Activated CD4-positive, alpha-beta T cell treated with anti-CD3 and anti-CD28 coated beads, Interleukin-2, amount 50 U/mL, for 4 hours (primary cell): ENCODE measurements at places on chromosomes 5 and 9.

DNA sequence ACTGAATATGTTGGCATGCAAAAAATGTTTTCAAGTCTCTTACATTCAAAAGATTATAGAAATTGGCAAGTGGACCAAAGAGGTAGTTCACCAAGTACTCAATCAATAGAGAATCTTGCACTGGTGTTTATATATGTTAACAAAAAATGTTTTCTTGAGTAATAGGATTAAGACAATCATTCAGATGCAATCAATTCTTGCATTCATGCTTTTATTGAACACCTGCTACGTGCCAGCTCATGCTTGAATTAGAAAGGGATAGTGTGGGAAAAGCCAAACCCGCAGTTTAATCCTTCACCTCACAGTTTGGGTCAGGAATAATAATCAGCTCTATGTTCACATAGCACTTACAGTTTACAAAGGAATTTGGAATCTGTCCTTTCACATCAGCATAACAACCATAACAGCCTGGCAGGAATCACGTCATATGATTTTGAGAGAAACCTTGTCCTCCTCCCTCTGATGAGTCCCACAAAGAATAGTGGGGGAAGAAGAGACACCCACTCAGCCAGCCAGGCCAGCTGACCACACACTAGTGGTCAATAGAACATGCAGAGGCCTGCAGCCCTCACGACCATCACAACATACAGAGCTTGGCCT is 36.8 kb upstream of the FRRS1L start:
- DNase-seq = no peak

GRCh38 chr5:50839472-50839871 is 173.0 kb downstream of the PARP8 start:
- DNase-seq = no peak

- no peak for DNase-seq
These were observed 40.1 kb downstream of the SECISBP2 start for GRCh38 chr9:89358376-89358916.

- peak; percentile 0 for DNase-seq
These were observed 318.3 kb upstream of the ITGA1 start for GRCh38 chr5:52469420-52469819.

DNA sequence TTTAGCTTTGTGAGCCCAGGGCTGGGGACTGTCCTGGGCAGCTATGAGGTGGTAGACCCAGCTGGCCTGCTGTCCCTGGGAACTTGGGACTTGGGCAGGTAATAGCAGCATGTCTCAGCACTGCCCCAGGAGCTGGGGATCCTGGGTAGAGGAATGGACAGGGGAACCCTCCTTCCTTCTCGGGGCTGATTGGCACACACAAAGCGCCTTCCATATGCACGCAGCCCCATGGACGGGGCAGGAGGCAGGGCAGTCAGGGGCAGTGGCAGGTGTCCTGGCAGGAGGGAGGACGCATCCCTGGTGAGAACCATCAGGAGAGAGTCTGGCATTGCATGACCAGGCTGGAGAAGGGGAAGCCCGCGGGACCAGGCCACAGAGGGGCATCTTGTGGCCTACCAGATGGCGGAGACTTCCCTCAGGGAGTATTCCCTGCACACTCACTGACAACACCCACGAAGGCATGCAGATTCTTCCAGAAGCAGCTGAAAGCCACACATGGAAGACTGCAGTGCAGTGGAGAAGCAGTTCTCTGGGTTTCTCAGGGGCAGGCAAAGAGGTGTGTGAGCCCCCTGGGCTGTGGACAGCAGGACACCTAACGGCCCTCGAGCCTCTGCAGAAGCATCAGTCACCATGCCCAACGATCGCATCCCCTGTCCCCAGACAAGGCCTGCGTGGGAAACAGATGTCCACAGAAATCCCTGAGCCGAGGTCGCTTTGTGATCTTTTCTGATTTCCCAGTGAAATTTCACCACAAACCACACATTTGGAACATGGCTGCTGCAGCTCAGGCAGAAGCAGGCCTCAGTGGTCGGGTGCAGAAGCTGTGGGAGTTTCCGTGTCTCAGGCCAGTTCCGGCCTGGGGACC is 7.0 kb upstream of the NKD2 start:
- DNase-seq = no peak

- no peak for DNase-seq
These were observed 20.0 kb upstream of the SCGB3A1 start for GRCh38 chr5:180611140-180611850.

DNA sequence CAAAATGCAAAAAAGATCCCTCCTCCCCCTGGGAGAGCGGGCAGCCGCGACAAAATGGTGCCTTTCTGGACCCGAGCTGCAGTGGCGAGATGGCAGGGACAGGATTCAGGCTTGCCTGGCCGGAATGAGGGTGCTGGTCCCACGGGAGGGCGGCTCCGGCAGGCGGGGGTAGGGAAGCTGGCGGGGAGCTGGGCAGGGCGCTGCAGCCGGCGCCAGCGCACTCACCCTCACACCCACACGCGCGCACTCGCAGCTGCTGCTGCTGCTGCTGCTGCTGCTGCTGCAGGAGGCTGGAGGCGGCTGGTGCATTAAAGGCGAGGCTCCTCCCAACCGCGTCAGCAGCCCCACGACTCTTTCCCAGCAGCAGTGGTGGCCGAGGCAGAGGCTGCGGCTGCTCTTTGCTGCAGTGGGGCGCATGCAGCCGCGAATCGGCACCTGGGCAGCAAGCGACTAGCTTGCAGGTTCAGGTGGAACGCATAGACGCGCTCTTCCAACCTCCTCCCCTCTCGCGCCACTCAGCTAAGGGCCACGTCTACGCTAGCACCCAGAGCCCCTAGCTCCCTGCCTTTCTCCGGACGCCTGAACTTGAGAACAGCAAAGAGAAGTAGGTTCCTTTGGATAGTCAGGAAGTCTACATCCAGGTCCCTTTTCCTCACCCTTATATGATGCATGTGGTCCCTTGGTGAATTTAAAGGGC is at the start of gene PPP2R2B:
Gene PPP2R2B, minus strand, starts transcription at position 282 of the 697 bp plus-strand sequence.
- DNase-seq = peak; percentile 34

- DNase-seq = no peak
These were observed 243.6 kb downstream of the AP3B1 start for GRCh38 chr5:78050888-78051287.

- DNase-seq = no peak
These were observed 640.4 kb upstream of the ARRDC3 start for GRCh38 chr5:92023555-92023954.

DNA sequence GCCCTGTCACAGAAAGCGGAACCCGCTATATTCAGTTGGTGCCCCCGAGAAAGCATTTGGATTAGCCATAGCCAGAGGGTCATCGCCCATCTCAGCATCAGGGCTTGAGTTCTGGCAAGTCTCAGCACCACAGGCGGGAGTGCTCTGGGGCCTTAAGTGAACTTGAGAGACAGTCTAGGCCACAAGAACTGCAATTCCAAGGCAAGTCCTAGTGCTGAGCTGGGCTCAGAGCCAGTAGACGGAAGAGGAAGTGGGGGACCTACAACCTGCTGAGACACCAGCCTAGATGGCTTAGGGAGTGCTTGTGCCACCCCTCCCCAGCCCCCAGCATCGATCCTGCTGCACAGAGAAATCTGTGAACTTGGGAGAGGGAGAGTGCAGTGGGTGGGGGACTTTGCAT is 594.9 kb downstream of the CCDC171 start:
- DNase-seq = no peak

DNA sequence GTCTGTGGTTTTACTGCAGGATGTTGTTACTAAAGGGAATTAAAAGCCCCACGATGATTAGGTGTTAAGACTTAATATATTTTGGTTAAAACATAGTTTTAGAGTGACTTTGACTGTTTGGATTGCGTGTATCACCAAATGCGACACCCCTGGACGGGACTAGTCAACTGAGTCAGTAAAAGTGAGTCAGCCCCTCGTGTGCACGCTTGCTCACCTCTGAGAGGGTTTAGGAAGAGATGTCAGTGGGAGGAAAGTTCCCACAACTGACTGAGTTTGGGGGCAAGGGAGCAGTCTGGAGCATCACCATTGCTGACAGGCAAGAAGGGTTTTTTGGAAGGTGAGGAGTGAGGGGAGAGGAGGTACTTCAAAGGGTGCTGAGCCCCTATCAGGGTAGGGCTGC is 14.4 kb upstream of the DMRT3 start:
- no peak for DNase-seq

DNA sequence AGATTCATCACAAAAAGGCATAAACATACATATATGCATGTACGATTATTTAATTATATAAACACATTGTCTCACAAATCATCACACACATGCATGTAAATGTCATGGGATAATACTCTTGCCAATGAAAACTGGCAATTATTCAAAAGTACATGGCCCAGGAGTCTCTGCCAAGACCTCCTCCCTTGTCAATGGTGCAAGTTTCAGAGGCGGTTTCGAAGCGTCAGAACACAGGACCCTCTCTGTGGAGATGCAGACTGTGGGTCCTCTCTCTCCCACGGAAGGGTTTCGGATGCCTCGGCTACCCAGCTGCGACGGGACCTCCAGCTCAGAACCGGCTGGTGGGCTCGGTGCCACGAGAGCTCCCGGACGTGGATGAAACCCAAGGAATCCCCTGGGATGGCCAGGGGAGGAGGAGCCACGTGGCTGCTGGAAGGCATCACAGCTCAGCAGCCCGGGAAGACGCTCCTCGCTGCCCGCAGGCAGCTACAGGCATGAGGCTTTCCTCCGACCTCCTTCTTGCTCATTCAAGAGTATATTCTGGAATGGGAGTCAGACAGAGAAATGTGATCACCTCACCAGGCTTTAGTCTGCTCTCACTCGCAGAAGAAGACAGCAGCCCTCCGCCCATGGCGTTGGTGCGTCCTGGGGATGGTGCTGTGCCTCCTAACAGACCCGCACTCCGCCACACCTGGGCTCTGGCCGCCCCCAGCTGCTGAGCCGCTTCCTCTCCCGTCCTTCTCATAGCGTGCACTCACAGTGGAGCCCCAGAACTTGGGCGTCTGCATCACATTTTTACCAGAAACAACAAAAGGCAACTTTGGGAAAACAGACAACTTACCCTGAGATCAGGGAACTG is 308.8 kb downstream of the IRX2 start:
- DNase-seq = no peak

DNA sequence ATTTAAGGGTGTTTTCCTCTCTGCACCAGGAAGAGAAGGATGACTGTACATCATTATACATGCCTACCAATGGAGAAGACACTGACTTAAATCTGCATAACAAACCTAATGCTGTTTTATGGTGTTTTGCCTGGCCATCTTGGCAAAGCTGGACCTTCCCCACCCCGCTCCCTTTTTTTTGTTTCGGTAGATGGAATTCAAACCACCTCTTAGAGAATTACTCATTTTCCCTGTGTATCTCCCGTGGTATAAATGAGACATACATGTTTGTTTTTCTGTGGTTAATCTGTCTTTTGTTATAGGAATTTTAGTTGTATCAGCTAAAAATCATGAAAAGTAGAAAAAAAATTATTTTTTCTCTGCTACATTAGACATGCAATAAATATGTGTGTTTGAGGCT is 28.8 kb downstream of the IL12B start:
- DNase-seq = no peak

DNA sequence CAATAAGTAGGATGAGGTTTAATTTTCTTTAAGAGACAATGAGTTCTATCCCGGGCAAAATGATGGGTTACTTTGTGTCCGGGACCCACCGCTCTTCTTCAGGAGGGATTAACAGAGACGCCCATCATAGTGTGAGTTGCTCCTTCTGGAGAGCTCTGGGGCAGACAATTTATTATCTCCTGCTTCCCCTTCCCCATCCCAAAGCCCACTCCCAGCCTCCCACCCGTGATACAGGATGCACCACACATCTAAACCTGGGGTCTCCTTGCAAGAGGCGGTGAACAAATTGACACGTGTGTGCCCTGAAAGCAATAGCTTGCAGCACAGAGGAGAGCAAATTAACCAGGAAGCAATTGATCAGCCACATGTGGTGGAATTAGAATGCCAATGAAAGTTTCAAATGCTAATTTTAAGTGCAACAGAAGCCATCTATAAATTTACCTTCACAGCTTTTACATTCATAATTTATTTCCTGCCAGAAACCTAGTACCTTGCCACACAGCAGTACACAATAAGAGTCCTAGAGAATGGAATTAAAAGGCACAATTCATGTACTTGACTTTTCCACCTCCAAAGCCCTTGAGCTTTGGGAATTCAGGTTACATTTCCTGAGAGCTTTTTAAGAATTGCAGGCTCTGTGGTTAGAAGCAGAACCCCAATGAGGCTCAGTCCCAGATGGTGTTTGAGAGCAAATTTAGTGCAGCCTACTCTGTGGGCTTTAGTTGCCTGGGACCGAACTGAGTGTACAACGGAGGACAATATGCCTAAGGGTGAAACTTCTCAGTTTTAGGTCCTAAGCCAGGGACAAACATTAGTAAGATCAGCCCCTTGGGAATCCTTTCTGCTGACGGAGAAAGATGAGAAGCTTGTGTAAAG is 399.6 kb downstream of the MED10 start:
- DNase-seq = no peak

- no peak for DNase-seq
These were observed 124.8 kb upstream of the IRX4 start for GRCh38 chr5:2007496-2007877.

- no peak for DNase-seq
These were observed 225.9 kb downstream of the SEC61B start for GRCh38 chr9:99447951-99448350.

- DNase-seq = peak; percentile 6
These were observed at the start of gene ELAVL2 for GRCh38 chr9:23826120-23826629. Gene ELAVL2 (minus strand): TSS chr9:23826240. CDS start chr9:23762234, 64,006 bp downstream.

GRCh38 chr9:77943057-77943456 is 88.6 kb downstream of the GNAQ start:
- DNase-seq = no peak

- DNase-seq = no peak
These were observed 97.7 kb upstream of the IER5L start for GRCh38 chr9:129275626-129276247.

- DNase-seq = no peak
These were observed 8.0 kb downstream of the GLIPR2 start for GRCh38 chr9:36144309-36145232.

- DNase-seq = no peak
These were observed 233.9 kb downstream of the TLR4 start for GRCh38 chr9:117938086-117938485.

- DNase-seq = no peak
These were observed 140.2 kb upstream of the MYO10 start for GRCh38 chr5:17076272-17076671.

GRCh38 chr5:139708434-139708861 is 60.3 kb downstream of the CXXC5 start:
- no peak for DNase-seq

- no peak for DNase-seq
These were observed 64.1 kb downstream of the SEMA6A start for GRCh38 chr5:116510517-116510916.

GRCh38 chr5:75710637-75711036 is 6.6 kb downstream of the POC5 start:
- no peak for DNase-seq

- no peak for DNase-seq
These were observed 606.7 kb upstream of the FAM174A start for GRCh38 chr5:99928490-99928889.

- DNase-seq = no peak
These were observed 44.9 kb downstream of the MACROH2A1 start for GRCh38 chr5:135353952-135354721.

GRCh38 chr5:115873392-115873791 is 31.7 kb downstream of the AP3S1 start:
- DNase-seq = no peak
